ENCODE measurements at places on chromosomes 2 and 18. TPM values are rescaled to one million over a fixed set of nuclear protein-coding genes. Genes with fewer than 3 reads are reported as not detected.

DNA sequence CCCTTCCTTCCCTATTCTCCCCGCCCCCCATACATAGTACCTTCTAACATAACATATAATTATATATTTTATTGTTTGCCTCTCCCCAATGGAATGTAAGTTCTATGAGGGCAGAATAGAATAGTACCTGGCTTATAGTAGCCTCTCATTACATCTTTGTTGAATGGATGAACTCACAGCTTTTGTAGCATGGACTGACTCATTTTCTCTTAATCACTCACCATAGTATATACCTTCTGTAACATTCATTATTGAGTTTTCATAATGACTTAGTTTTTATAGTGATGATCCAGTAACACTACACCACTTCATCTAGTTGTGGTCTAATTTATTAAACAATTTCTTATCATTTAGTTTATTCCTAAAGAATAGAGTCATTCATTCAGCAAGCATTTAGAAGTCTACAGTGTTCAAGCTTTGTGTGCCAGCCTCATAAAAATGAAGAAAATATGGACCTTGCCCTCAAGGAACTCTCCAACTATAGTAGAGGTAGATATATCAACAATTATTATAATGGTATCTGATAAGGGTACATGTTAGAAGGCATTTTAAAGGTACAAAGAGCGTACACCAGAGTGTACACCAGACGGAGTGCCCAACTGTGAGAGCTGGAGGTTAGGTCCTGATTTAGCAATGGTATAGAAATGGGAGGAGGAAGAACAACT is 31.1 kb downstream of the NCOA1 start:
- DNase-seq: no peak

Gene G6PC2
- 0.57 TPM for total RNA-seq

Gene NT5C1B
- total RNA-seq: not detected

Gene TMEM37
- 11.6 TPM for total RNA-seq

GRCh38 chr2:33420726-33421125 is 55.7 kb upstream of the RASGRP3 start:
- no peak for DNase-seq

Gene RIOK3
- 46.4 TPM for total RNA-seq

Gene IL36RN
- total RNA-seq: not detected

DNA sequence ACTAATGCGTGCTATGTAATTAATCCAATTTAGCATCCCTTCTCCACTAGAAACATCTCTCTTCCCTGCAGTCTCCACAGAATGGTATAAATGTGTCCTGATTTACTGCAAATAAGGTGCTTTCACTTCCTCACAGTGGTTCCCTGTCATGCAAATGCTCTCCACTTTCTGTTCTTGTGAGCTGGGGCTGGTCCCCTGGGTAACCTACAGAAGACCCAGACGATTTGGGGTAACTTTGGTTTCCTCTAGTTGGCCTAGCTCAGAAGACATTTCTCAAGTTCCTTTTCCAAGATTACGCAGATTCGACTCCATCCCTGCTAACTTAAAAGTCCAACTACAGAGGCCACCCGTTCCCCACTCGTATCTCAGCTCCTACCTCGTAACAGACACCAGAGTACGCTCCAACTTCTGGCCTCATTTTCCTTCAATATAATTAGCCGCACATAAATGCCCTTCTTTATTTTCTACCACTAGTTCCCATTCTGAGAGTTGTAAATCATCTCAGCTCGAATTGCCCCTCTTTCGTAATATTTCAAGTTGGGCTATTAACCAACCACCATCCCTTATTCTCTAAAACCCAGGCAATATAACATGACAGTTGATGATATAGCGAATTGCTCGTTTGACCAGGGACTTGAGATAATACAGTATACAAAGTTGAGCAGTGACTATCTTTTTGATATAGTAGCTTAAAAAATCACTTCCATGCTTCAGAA is 28.8 kb upstream of the NEDD4L start:
- no peak for DNase-seq

Gene UGT1A3
- total RNA-seq: not detected

Measured in ovary (tissue), 10 donors.